Stimulated activated CD8-positive, alpha-beta memory T cell treated with anti-CD3 and anti-CD28 coated beads, Interleukin-4, amount 100 ng/mL, for 24 hours (primary cell): ENCODE measurements at places on chromosomes 3 and 15.

DNA sequence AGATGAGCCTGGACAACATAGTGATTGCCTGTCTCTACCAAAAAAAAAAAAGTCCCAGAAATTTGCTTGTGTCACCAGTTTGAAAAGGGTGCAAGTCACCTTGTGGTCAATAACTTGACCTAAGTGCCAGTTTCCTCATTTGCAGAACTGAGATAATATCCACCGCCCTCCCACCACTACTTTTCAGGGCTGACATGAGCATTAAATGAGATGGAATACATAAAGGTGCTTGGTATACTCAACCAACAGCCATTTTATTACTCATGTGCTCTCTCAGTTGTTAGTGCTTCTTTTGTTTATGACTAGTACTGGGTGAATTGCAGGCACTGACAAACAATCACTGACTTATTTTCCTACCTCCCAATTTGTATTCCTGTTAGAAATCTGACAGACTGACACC lies 340.5 kb upstream of the SATB1 start:
- DNase-seq = no peak

- DNase-seq = no peak
Observed at GRCh38 chr15:66840615-66841390, 138.8 kb downstream of the SMAD6 start.

DNA sequence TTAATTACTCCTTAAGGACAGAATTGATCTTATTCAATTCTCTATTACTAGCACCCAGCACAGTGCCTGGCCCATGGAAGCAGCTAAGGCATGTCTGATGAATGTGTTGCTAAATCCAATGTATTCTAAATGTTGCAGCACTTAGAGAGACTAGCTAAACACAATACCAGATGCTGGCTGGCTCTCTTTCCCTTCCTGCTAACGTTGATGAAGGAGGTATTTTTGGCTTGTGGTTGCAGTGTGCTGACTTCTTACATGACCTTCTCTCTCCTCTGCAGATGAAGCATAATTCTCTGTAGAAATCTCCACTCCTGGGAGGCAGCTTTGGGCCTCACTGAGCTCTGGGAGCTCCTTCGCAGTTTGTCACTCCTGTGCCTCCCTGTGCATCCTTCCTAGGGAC lies 183.6 kb downstream of the PEX5L start:
- DNase-seq = no peak

GRCh38 chr15:28984421-28985315 lies 98.9 kb downstream of the APBA2 start:
- DNase-seq = no peak

GRCh38 chr3:28347374-28348264 lies 902 bp upstream of the ZCWPW2 start:
- no peak for DNase-seq

GRCh38 chr3:126158912-126159454 lies 21.4 kb downstream of the ALDH1L1 start:
- no peak for DNase-seq

GRCh38 chr3:157531771-157532170 lies 28.6 kb upstream of the VEPH1 start:
- DNase-seq = no peak

GRCh38 chr15:74656935-74657535 lies 38.8 kb downstream of the EDC3 start:
- no peak for DNase-seq

GRCh38 chr3:159926573-159926972 lies 62.1 kb upstream of the IL12A start:
- no peak for DNase-seq

GRCh38 chr15:75948761-75949296 lies 45.2 kb downstream of the FBXO22 start:
- no peak for DNase-seq

DNA sequence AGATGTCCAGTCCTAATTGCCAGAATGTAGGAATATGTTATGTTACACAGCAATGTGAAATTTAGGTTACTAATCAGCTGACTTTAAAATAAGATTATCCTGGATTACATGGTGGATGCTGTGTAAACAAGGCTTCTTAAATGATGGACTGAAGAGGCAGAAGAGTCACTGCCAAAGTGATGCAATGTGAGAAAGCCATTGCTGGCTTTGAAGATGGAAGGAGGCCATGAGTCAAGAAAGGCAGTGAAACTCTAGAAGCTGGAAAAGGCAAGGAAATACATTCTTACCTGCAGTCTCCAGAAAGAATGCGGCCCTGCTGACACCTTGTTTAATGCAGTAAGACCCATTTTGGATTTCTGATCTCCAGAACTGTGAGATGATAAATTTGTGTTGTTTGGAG lies 179.1 kb upstream of the ZPLD1 start:
- no peak for DNase-seq

GRCh38 chr3:171123915-171124314 lies 97.4 kb upstream of the SLC2A2 start:
- no peak for DNase-seq

GRCh38 chr3:33869977-33870376 lies 71.5 kb downstream of the PDCD6IP start:
- DNase-seq = no peak

DNA sequence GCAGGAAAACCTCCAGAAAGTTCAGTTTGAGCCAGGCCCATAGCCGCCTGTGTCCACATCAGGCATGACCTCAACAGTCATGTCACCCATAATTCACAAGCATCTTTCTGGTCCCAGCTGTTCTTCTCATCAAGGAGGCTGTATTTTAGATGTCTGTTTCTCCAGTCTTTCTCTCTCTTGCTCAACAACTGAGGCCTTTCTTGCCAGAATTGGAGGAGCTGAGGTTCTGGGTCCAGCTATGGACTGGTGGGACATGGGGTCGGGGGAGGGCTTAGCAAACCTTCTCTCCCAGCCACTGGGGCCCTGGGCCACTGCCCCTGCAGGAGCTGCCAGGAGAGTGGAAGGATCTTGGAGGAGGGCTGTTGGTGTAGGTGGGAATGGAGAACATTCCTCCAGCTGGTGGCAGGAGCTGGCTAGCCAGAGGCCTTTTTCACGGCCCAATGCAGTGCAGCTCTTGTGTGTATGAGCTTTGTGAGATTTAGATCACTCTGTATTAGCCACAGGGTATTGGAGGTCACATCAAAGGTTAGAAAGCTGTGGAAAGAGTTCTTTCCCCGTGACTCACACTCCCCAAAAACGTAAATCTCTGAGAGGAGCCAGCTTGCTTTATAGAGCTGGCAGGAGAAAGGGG lies 23.5 kb downstream of the MAGEF1 start:
- DNase-seq = no peak

DNA sequence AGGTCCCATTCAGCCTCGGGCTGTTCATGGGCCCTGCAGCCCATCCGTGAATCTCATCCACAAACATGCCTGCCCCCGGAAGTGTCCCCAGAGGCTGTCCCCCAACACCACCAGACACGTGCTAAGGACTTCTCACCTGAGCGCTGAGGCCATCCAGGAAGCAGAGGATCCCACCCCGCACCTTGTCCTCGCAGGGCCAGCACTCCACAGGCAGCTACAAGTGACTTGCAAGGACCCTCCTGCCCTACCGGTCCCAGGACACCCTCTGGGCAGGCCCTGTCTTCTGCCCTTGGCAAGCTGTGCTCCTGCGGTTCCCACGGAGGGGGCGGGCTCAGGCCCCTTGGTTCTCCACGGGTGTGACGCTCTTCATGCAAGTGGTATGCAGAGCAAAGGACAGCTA lies 146.0 kb downstream of the NUP210 start:
- DNase-seq = no peak

- DNase-seq = no peak
Observed at GRCh38 chr15:82875411-82876003, 66.1 kb downstream of the WHAMM start.

GRCh38 chr15:59282515-59283337 lies 76.1 kb downstream of the LDHAL6B start:
- DNase-seq = no peak

DNA sequence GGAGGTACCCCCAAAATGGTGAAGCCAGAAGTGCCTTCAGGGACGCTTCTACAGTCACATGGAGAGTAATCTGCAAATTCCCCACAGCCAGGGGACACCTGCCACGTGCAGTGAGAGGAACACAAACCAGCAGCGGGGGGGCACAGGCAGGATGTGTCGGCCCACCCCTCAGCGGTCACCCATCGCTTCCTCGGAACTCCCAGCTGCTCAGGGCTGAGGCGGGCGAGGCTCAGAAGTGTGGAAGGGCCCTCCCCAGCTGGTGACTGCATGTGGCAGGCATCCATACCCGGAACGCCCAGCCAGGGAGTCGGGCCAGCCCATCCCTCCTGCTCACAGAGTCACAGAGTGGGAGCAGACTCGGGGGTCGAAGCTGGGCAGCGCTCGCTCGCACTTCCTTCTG lies 63.7 kb downstream of the SLC12A8 start:
- no peak for DNase-seq

DNA sequence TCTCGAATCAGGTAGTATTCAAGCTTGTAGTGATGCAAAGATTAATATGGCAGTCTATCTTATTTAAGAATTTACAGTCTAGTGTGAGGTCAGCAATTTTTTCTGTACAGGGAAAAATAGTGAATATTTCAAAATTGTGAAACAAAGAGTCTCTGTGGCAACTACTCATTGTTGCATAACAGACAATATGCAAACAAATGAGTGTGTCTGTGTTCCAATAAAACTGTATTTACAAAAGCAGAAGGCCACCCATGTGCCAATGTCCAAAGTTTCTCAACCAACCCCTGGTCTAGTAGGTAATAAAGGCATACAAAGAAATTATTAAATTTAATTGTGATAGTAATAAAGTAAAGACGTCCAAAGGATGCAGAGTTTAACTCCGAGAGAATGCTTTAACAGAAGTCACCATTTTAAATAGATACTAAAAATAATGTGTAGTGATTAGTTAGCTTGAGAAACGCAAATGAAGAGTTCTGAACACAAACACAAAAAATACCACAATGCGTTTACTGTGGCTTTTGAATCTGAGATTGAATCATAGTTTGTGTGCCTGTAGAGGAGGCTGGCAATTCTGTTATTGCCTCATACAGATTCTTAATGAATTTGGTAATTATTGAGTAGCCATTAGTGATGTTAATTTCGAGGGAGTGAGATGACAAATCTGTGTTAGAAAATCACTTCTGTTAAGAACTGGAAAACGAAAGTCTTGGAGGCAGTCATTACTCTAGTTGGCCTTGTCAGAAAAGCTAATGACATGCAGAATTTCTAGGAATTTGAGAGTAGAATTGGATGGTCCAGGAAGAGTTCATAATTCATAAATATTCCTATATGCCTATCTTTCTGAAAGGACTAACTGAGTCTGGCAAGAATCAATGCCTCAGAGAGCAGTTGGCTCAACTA lies 48.7 kb downstream of the CADM2 start:
- DNase-seq = no peak

- DNase-seq = no peak
Observed at GRCh38 chr3:140883428-140884040, 58.1 kb upstream of the SLC25A36 start.

DNA sequence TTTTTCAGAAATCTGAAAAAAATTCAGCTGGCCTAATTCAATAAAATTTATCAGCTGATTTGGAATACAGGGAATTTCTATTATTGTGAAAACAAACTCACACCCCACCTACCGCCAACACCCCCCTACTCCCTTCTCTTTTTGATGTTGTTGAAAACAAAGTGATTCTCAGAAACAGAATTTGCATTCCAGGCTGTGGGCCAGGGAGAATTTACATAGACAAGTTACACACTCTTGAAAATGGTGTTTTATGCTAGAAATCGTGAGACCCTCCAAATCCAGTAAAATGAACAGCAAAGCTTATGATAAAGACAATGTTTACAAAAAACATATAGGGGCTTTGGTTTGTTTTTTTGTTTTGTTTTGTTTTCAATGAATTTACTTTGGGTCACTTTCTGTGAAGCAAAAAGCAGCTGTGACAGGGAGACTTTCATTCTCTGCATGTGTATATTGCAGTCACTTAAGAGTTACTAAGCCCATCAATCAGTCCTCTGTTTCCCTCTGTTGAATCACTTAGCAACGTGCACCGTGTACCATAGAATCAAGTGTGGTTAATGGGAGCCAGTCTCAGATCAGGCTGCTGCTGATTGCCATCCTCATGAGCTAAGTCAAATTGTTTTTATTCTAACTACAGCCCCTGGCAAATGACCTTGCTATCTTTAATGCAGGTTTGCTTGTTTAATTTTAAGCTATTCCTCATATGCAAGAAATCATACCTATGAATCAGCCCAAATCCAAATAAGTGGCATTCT lies 159.8 kb downstream of the ALCAM start:
- DNase-seq = no peak

DNA sequence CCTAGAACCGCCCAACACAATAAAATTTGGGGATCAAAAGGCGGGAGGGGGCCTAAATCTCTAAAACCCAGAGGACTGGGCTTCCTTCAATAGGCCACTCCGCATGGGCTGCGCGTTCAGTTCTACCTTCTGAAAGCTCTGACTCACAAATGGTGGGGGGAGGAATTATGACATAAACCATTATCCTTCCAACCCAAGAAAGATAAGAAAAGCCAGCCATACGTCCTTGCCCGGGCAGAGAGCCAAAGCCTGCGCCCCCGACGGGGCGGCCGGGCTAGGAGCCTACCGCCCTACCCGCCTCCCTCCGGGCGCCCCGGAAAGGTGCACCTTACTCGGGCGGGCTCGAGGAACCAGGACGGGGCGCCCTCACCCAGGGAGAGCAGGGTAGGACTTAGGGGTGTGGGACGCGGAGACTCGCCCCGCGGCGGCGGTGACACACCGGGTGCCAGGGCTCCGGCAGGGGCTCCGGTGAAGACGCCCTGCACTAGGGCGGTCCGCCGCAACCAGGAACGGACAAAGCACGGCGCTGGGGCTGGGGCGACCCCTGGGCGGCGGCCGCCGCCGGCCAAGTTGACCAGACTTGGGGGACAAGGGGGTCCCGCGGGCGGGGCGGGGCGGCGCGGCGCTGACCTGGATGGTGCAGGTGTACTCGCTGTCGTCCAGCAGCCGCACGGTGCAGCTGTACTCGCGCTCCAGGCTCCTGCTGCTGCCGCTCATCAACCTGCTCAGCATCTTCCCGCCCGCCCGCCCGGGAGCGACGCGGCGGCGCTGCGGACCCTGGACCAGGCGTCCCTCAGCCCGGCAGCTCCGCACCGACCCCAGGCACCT lies 534 bp downstream of the FRMD5 start:
- DNase-seq = peak; percentile 7

DNA sequence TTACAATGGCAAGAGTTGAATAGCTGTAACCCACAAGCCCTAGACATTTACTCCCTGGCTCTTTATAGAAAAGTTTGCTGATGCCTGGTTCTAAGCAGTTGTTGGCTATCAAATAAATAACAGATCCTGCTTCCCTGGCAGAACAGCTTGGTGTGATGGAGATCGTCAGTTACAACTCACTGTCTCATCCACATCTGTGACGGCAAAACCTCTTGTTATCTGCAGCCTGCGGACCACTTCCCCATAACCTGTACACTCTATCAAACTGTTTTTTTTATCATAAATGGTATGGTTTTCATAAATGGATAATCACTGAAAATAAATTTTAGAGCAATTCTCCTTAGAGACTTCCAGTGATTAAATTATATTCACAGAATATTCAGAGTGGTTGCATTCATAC lies 14.1 kb downstream of the ZDHHC3 start:
- DNase-seq = no peak
